ENCODE measurements at places on chromosomes 5 and 9.

GRCh38 chr5:158410976-158411375 lies 552.0 kb upstream of the CLINT1 start:
- DNase-seq, result no peak

GRCh38 chr5:64796301-64796700 lies 27.6 kb downstream of the CWC27 start:
- no peak for DNase-seq

DNA sequence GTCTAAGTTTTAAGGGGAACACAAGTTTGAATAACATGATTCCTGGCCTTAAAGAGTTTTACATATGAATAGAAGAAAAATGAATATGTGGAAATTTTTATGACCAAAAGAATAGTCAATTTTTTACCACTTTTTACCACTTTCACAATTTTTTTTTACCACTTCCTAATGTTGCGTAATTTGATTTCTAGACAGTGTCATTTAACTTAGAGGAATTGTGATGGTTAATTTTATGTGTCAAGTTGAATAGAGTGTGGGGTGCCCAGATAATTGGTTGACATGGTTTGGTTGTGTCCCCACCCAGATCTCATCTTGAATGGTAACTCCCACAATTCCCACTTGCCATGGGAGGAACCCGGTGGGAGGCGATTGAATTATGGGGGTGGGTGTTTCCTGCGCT lies 416.6 kb downstream of the KIF4B start:
- no peak for DNase-seq

GRCh38 chr9:126661521-126662251 lies 48.0 kb downstream of the LMX1B start:
- DNase-seq, result no peak

GRCh38 chr5:159891371-159891770 lies 24.9 kb upstream of the ADRA1B start:
- DNase-seq, result no peak

DNA sequence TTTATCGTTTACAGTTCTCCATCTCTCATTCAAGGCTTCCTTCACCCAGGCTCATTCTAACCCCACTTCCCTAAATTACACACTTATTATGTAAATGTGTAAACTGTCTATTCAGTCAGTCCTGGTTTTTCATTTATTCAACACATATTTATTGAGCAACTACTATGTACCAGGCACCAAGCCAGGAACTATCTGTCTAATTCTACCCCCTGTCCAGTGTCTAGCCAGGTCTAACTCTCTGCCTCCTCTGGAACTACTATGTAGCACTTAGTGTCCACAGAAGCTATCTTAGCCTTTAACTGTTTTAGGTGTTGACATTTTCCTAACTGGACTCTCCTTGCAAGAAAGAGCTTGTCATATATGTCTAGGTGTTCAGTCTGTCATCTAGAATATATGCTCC lies 56.5 kb downstream of the PDE4D start:
- DNase-seq, result no peak

DNA sequence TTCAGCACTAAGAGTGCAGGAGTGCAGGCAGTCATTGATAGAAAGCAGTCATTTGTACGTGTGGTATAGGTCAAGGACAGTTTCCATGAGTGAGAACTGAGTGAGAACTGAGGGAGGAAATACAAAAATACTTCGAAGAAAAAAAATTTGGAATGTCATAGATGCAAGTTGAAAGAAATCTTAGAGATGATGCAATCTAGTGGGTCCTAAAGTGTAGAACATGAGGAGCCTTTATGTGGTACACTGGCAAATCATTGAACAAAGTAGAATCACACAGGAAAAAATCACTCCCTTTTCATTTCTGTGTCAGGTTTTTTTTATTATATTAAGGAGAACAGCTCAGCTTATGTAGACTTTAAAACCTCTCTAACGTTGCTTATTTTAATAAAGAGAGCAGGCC lies 26.4 kb upstream of the SLC1A1 start:
- no peak for DNase-seq

DNA sequence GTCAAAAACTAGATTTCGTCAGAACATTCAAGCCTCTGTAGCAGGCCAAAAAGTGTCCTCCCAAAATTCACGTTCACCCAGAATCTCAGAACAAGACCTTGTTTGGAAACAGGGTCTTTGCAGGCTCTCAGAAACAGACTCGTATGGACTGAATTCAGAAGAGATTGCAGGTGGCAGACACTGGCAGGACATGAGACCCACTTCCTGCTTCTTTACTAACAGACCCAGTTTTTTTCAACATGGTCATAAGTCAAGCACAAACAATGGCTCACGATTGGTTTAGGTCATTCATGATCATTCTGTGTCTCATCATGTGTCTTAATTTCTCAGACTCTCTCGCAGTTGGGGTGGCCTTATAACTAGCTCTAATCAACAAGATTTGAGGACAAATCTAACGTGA lies 5.4 kb upstream of the TENT4A start:
- no peak for DNase-seq

DNA sequence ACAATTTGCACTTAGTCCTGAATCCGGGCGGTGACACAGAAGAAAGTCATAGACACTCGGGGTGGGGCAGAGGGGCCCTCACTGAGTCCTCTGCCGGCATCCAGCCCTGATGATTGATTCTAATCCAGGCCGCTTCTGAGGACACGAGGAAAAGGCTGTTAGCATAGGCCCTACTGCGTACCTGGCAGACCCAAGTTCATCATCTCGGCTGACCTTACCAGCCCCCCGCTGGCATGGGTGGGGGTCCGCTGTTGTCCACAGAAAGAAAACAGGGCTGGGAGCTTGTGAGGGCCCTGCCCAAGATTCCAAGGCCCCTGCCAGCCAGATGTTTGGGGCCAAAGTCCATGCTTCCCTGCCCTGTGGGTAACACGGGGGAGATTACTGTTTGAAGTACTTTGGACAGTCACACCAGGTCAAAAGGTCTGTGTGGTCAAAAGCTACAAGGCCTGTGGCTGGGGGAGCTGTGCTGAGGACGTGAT lies 24.5 kb downstream of the ERGIC1 start:
- DNase-seq, result no peak

- DNase-seq, result no peak
These were observed 134.2 kb upstream of the C6 start for GRCh38 chr5:41347569-41347968.

Measured in stimulated activated CD8-positive, alpha-beta memory T cell treated with anti-CD3 and anti-CD28 coated beads, Interleukin-2, amount 100 ng/mL, for 1 hour (primary cell).